ENCODE measurements at places on chromosomes 4 and X.
A peak's percentile ranks its signal among the peaks of the same experiment; 100 is the strongest.

DNA sequence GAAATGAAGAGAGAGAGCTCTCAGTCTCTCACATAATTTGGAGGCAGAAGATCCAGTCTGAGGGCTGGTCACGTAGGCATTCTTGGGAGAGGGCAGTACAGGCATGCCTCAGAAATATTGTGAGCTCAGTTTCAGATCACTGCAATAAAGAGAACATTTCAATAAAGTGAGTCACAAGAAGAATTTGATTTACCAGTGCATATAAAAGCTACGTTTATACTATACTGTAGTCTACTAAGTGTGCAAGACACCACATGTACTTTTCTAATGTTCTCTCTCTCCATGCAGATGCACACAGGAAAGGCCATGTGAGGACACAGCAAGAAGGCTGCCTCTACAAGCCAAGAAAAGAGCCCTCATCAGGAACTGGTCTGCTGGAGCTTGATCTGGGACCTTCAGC lies 583.5 kb upstream of the FAT1 start:
- no peak for DNase-seq

DNA sequence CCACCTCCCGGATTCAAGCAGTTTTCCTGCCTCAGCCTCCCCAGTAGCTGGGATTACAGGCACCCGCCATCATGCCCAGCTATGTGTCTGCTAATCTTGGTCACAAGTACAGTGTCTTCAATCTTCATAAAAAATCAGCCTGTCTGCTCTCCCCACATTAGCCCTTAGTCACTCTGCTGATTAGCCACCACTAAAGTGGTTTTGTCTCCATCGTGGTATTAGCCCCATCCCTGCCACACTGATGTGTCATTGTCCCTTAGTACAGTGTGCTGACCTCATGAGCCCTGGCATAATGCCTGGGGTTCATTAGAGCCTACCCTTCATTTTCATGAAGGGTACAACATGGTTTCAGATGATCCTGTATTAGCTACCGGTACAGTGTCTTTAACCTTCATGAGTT lies 49.9 kb downstream of the ZNF157 start:
- no peak for DNase-seq

GRCh38 chr4:85672116-85672515 lies 197.2 kb downstream of the ARHGAP24 start:
- peak; percentile 23 for DNase-seq

GRCh38 chr4:133102043-133102442 lies 47.1 kb upstream of the PCDH10 start:
- DNase-seq: no peak

DNA sequence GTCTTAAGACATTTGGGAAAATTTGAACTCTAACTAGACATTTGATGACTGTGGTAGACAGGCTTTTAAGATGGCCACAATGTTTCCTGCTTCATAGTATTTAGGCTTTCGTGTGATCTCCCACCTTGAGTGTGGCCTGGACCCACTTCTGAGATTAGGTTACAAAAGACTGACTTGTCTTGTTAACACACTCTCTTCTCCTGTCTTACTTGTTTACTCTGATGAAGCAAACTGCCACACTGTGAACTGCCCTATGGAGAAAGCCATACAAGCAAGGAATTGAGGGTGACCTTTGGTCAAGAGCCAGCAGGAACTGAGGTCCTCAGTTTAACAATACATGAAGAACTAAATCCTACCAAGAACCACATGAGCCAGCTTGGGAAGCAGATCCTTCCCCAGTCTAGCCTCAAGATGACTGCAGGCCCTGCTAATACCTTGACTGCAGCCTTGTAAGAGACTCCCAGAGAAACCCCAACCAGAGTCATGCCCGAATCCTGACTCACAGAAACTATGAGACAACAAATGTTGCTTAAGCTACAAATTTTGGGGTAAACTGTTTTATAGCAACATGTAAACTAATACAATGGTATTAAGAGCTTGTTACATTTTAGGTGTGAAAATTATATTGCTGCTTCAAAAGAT lies 20.3 kb downstream of the UBA6 start:
- peak; percentile 73 for DNase-seq

- DNase-seq: no peak
These were observed 112.8 kb upstream of the H2AZ1 start for GRCh38 chr4:100062921-100063320.

DNA sequence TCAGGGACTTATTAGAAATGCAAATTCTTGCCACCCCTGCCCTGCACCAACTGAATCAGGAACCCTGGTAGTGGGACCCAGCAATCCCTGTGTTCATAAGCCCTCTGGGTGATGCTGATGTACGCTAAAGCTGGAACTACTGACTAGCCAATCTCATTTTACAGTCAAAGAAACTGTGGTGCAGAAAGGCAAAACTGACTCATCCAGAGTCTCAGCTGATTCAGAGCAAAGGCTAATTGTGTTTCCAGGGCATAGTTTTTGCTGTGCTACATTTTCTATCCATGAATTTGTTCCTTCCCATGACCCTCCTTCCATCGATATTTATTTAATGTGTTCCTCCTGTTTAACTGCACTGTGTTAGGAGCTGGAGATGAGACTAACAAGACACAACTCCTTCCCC lies 207.5 kb downstream of the REPS2 start:
- peak; percentile 23 for DNase-seq

DNA sequence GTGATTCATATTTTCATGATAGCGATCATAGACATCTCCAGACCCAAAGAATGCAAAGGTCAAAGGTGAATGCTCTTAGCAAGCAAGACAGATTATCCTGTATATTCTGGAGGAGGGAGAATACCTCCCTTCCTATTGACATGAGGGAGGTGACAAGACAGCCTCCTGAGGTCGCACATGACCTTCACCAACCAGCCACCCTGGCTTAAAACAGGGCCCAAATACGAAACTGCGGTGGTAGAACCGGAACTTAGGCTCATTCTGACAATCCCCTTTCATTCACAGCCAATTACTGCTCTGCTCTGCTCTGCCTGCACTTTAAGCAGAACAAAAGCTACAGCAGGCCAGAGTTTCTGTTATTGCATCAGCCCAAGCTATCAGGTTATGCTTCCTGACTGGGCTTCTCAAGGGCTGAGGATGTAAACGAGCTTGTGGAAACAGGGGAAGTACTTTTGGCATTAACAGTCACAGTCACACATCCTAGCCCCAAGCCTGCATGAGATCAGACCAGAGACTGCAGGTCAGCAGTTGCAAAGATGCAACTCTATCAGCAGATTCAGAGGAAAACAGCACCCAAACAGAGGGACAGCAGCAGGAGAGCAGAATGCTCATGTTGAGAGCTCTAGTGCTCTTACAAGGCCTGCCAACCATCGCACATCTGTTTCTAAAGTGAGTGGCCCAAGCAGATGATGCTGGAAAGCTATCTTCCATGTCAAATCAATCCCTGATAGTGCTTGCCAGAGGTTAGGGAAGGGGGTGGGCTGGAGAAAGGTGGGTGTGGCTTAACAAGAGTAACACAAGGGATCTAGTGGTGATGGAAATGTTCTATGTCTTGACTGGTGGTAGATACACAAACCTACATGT lies 51.3 kb upstream of the MAP3K15 start:
- peak; percentile 19 for DNase-seq

DNA sequence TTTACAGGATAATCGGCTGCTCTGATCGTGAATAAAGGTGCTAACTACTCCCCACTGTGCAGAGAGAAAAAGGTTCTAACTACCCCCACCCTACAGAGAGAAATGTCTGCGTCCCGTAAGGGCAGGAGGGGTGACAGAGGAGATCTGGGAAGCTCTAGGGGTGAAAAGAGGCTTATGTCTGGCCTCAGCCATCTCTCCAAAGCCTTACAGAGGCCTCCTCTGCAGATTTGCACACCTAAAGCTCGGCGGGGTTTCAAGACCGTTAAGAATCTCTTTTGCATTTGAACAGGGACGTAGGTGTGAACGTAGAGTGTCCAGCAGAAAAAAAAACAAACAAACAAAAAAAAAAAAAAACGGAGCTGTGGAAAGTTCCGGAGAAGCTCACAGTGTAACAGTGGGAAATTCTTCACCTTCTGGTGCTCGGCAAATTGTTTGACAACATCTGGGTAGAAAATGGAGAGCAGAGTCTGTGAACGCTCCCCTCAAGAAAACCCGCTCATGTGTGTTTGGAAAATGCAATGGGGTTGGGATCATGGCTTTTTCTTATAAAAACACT lies 161.0 kb downstream of the SHOX start:
- no peak for DNase-seq

GRCh38 chr4:152687974-152688599 lies 8.3 kb upstream of the TMEM154 start:
- no peak for DNase-seq

GRCh38 chrX:119017077-119017476 lies 42.7 kb downstream of the LONRF3 start:
- no peak for DNase-seq

- peak; percentile 39 for DNase-seq
These were observed 1.4 kb upstream of the C4orf50 start for GRCh38 chr4:6019316-6020263.

- no peak for DNase-seq
These were observed 113.7 kb downstream of the MANBA start for GRCh38 chr4:102647117-102647516.

GRCh38 chr4:8532245-8532781 lies 47.9 kb upstream of the GPR78 start:
- no peak for DNase-seq

DNA sequence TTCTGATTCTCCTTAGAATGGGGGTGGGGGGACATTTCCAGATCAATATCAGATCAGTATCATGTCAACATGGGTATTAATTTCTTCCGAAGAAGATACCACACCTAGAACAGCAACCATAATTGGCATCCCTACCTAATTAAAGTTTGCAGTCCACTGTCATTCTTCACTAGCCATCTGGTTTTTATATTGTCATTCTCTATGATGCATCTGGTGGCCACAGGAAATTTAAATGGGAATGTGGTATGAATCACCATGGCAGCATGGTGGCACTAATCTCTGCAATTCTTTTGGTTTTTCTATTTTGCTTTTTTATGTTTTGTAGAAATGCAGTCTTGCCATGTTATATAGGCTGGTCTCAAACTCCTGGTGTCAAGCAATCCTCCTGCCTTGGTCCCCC lies 16.6 kb upstream of the UBE2D3 start:
- DNase-seq: no peak

DNA sequence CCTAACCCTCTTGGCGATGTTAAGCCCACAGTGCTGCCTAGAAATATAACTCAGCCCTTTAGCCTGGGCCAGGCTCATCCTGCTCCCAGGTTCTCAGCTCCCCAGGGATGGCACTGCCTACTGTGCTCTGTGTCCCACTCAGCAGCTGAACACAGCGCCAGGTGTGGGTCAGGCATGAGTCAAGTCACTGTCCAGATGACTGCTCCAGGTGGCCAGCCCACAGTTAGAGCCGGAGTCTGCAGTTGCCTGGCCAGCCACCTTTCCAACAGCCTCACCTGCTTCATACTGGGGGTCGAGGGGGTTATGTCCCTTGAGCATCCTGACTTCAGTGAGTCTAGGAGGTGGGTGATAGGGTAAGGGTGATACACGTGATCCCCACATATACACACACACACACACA lies 48.4 kb downstream of the TBC1D14 start:
- DNase-seq: no peak

DNA sequence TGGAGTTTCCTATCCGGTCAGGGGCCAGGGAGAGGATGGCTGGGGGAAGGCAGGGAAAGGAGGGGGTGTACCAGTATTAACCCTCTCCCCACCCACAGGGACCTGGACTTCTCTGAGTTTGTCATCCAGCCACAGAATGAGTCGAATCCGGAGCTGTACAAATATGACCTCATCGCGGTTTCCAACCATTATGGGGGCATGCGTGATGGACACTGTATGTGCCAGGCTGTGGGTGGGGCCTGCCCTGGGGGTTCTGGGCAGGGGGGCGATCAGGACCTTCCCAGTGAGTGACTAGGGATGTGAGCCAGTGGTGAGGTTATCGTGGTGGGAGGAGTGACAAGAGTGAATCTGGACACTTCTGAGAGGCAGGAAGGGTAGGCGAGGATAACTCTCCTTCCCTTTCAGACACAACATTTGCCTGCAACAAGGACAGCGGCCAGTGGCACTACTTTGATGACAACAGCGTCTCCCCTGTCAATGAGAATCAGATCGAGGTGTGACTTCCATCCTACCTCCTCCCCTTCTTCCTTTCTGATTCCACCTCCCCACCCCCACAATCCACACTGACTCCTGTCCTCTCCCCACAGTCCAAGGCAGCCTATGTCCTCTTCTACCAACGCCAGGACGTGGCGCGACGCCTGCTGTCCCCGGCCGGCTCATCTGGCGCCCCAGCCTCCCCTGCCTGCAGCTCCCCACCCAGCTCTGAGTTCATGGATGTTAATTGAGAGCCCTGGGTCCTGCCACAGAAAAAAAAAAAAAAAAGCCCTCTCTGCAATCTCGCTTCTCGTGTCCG lies 14.6 kb downstream of the USP11 start:
- peak; percentile 93 for DNase-seq

DNA sequence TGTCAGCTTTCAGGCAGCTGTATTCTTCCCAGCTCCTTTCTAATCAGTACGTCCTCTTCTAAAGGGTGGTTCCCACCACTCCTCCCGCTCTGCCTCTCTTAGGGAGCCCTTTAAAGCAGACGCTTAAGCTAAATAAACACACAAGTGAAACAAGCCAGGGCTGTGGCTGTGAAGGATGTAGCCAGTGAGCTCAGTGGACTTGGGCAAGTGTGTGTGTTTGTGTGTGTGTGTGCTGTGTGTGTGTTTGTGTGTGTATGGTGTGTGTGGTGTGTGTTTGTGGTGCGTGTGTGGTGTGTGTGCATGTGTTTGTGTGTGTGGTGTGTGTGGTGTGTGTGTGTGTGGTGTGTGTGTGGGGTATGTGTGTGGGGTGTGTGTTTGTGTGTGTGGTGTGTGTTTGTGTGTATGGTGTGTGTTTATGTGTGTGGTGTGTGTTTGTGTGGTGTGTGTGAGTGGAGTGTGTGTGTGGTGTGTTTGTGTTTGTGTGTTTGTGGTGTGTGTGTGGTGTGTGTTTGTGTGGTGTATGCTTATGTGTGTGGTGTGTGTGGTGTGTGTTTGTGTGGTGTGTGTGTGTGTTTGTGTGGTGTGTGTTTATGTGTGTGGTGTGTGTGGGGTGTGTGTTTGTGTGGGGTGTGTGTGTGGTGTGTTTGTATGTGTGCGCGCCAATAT lies 283.3 kb downstream of the PTTG2 start:
- no peak for DNase-seq

- peak; percentile 48 for DNase-seq
These were observed 204.8 kb upstream of the LDB2 start for GRCh38 chr4:17103231-17103630.

GRCh38 chr4:183249854-183250253 lies 70.2 kb downstream of the CLDN22 start:
- DNase-seq: peak; percentile 42

DNA sequence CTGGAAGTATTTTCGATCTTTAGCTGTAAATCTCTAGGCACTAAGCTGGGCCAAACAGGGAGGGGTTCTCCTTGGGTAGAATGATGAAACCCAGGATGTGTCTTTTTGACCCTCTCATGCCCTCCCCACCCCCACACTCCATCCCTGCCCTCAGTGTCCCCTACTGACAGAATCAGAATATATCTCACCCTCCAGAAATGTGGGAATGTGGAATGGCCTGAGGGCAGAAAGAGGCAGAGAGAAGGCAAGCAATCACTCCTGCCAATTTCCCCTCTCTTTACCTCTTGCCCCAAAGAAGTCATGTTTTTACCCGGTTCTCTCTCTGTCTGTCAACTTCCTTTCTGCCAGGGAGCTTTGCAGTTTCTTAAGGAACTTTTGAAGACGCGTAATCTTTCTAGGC lies 34.4 kb downstream of the RAP2C start:
- DNase-seq: no peak

- DNase-seq: no peak
These were observed 526.4 kb upstream of the PRKX start for GRCh38 chrX:4239650-4240540.

Data from fibroblast of mammary gland (primary cell).